ENCODE measurements at places on chromosomes 3 and 15. TPM values are rescaled to one million over a fixed set of nuclear protein-coding genes. Genes with fewer than 3 reads are reported as not detected.

- peak; percentile 31 for DNase-seq
Measured at GRCh38 chr3:153927107-153927506, 194.1 kb upstream of the ARHGEF26 start.

The CCK gene
- total RNA-seq = 0.42 TPM

DNA sequence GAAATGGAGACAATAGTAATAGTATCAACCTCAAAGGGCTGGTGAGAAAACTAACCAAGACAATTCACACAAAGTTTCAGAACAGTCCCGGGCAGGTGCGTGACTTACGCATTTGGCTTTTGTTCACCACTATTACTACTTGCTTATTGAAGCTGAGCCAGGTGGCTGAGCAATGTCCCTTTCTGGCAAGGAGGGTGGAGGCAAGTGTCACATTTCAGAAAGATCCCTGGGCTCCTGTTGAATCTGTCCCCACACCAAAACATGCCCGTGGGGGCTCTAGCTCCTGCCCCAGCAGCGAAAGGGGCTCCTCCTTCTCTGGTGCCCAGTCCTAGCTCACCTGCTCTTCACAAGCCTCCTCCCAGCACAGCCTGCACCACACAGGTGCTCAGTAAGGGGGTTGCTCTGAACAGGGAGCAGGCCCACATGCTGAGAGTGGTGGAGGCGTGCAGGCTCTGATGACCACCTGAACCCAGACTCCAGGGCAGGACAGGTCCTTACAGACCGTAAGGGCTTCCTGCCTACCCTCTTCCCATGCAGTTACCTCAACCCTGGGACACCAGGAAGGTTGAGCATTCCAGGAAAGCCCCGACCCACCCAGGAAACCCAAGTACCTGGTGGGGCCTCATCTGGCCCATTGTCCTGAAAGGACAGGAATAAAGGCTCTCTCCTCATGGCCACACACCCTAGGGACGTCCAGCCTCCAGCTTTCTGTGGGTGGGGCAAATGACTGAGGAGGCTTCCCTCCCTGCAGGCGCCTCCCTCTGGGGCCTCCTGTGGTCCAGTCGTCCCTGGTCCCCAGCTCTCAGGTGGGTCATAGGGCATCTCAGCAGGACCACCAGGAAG is 32.6 kb downstream of the SEMA7A start:
- no peak for DNase-seq

The PRSS50 gene
- 0.29 TPM for total RNA-seq

- DNase-seq = no peak
Measured at GRCh38 chr3:194276768-194277103, 74.4 kb downstream of the CPN2 start.

DNA sequence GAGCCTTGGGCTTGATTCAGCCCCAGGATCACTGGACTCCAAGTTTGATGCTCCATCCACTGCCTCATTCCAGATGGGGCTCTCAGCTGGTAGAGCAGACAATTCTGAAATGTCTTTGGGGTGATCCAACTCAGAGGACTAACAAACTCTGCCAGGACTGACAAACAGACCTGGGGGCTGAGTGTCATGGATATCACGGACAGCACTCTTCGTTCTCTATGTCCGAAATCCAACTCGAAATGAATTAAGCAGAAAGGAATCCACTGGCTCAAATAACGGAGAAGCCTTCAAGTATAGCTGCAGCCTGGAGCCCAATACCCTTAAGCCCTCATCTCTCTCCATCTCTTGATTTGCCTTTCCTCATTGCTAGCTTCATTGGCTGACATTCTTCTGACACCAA is 14.2 kb downstream of the SLC38A3 start:
- no peak for DNase-seq

- no peak for DNase-seq
Measured at GRCh38 chr3:128315313-128315712, 151.4 kb downstream of the DNAJB8 start.

DNA sequence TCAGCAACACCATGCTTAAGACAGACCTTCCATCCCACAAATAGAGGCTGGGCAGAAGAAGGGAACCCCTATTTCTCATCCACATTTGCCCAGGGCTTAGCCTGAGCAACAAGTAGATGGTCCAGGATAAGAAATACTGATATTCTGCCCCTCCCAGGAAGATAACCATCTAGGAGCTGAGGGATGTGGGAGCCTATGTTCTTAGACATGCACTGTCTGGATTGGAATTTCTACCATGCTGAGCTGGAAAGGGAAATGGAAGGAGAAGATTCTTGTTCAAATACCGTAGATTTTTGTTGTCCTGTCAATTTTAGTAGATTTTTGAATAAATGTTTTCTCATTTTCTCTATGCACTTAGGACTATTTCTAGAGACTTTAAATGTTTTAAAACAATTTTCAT is 450.7 kb upstream of the SEMA6D start:
- no peak for DNase-seq

The KY gene
- total RNA-seq = 0.04 TPM

DNA sequence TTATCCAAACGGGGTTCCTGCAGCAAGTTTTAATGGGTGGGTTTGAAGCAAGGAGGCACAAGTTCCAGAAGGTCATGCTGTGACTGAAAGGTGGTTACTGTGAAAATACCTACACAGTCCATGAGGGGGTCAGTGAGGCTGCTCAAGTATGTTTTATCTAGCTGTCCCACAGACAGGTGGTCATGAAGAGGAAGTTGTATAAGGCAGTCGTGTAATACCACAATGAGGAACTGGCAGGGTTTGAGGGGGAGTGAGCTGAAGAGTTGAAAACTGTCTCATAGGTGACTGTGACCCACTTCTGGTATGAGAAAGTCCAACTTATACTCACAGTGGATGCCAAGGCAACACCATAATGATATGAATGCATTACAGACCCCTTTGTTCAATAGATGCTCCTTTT is 856.8 kb downstream of the OTOL1 start:
- DNase-seq = no peak

DNA sequence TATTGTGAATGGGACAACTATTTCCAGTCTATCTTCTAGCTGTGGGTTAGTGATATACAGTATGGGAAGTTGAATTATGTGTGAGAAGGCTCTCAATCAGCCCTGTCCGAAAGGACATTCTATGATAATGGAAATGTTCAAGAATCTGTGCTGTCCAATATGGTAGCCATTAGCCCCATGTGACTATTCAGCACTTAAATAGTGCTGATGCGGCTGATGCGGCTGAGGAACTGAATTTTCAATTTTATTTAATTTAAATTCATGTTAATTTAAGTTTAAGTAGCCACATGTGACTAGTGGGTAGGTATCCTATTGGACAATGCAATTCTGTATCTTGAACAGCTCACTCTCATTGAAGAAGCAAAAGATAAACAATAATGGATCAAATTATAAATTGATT is 98.5 kb downstream of the MYLK start:
- no peak for DNase-seq

- DNase-seq = no peak
Measured at GRCh38 chr3:122031123-122031468, 9.0 kb upstream of the ILDR1 start.

- no peak for DNase-seq
Measured at GRCh38 chr3:23463791-23464190, 260.7 kb downstream of the UBE2E2 start.

The IGSF10 gene
- total RNA-seq = not detected

The RAB6B gene
- total RNA-seq = 4.1 TPM

The IRAK2 gene
- total RNA-seq = 65.5 TPM

GRCh38 chr3:102179326-102180177 is 255.3 kb upstream of the ZPLD1 start:
- no peak for DNase-seq

The PLXNA1 gene
- total RNA-seq = 64.4 TPM

DNA sequence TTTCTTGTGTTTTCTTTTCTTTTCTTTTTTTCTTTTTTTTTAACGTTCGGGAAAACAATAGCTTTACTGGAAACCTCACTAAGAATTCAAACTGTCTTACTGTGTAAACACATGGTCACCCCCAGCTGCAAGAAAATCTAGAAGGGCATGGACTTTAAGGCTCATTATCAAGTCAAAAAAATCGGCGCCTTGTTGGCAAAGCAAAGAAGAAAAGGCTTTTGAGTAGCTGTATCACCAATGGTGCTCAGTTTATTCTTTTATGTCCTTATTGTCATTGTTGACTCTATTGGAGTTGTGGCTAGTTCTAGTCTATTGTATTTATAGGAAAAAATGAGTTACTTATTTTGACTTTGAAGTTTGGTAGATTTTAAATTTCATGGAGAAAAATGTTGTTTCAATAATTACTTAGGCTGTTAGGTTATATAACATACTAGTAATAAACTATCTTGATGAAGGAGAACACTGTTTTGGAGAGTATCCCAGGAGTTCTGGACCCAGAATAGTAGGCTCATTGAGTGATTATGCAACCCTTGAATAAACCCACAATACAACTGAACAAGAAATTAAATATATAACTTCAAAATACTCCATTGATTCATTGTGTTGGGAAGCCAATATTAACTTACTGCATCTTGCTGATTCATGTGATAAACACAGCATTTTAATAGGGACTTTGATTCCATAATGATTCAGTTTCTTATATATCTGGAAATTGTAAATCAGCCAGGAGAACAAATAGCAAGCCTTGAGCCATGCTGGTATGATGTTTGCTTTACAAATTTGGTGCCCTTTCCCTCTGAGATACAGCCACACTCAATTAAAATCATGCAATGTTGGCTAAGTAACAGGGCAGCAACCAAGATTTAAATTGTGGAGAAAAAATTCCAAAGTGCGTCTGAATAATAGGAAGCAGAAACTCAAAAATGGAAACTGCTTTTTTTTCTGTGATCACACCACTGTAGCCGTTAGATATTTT is 27.8 kb upstream of the GOLIM4 start:
- DNase-seq = no peak

The PPP1R14D gene
- total RNA-seq = not detected

DNA sequence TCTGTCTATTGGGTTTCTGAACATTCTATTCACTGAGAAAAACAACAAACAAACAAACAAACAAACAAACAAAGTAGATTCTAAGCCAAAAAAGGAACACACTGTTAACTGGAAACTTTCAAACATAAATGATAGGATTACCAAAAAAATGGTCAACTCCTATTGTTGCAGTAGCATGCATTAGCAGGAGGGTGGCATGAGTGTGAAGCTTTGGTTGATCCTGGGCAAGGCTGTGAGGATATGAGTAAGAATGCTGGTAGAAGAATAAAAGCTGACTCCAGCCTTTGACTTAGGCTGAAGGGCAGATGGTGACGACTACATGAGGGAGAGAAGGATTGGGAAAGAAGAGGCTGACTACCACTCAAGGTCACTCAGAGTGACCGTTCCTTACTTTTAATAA is 810.3 kb downstream of the VGLL3 start:
- no peak for DNase-seq

The MAGEL2 gene
- 1.4 TPM for total RNA-seq
